ENCODE measurements at places on chromosomes 1 and 21. TPM values are rescaled to one million over a fixed set of nuclear protein-coding genes. Genes with fewer than 3 reads are reported as not detected.

DNA sequence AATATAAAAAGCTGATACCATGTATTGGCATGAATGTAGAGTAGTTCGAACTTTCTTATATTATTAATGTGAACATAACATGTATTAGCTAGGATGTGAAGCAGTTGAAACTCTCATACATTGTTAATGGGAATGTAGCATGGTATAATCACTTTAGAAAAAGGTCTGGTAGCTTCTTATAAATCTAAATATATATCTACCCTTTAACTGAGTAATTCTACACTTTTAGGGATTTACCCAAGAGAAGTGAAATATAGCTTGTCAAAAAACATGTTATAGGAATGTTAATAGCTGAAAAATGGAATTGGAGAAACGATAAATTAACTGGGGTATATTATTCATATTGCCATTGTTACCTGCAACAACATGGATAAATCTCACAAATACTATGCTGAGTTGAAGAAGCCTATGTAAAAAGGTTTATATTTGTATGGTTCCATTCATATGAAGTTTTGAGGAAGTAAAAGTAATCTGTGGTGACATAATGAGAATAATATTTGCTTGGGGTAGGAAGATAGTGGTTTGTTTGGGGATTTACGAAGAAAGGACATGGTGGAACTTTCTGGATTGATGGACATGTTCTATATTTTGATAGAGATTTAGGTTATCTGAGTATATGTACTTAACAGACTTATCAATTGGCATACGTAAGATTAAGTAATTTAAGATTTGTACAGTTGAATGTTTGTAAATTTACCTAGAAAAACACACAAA lies 76.6 kb downstream of the MAST2 start:
- H3K4me1 ChIP-seq = no peaks in the 10 kb centered on the region
- H3K4me3 ChIP-seq = no peak overlapping the region
- H3K27ac ChIP-seq = no peak overlapping the region
- H3K36me3 ChIP-seq = no peaks in the 10 kb centered on the region
- H3K27me3 ChIP-seq = no peaks in the 10 kb centered on the region

DNA sequence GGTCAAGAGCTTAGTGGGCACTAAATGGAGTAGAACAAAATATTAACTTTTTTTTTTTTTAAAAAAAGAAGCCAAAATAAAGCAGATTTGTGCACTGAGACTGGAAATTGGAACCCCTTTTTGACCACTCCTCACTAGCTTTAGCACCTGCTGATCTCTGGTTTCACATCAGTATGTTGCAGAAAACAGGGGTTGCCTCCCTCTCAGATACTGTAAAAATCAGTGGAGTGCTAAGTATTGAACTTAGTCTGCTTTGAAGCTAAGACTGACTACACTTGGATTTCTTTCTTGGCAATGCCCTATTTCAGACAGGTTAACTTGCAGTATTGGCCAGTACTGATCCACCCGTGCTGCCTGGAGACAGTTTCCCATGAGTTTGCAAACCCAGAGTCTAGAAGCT lies 2.7 kb upstream of the KIAA0040 start:
- H3K36me3 ChIP-seq = no peaks in the 10 kb centered on the region
- no peak for DNase-seq

- no peak for DNase-seq
- no peaks in the 10 kb centered on the region for H3K36me3 ChIP-seq
- no peak overlapping the region for H3K27ac ChIP-seq
- H3K27me3 ChIP-seq = no peaks in the 10 kb centered on the region
Measured at GRCh38 chr1:56484695-56485094, 94.7 kb downstream of the PLPP3 start.

DNA sequence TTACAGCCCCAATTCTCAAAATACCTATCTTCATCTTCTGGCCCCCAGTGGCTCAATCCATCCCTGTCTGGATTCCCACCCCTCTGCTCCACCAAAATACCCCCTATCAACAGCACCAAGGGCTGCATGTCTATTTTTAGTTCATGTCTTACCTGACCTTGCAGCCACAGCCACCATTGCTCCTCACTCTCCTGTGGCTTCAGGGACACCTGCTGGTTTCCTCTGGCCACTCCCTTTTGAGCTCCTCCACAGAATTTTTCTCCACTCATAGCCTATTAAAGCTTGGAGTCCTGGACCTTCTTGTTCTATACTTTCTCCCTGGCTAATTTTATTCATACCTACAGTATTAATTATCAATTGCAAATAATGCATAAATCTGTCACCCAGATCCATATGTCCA lies 125.3 kb upstream of the NGF start:
- no peaks in the 10 kb centered on the region for H3K27me3 ChIP-seq
- DNase-seq = no peak
- H3K27ac ChIP-seq = no peak overlapping the region
- no peaks in the 10 kb centered on the region for H3K4me1 ChIP-seq

DNA sequence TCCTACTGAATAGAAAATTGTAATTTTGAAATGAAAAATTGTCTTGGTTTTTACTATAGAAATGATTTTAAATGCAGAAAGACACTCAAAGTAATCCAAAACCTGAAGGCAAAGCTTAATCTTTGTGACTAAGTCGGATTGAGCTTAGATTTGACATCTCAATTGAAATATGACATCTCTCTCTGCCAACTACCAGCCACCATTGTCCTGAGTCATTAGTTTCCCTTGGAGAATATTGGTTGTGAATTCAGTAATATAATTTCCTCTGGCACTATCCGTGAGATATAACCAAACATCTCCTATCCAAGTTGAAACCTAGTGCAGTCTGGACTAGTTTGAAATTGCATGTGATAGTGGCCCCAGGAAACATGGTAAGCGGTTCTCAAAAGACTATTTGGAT lies 37.1 kb downstream of the PLA2G4A start:
- no peak overlapping the region for H3K27ac ChIP-seq
- no peak overlapping the region for H3K4me3 ChIP-seq
- no peak for DNase-seq
- no peaks in the 10 kb centered on the region for H3K27me3 ChIP-seq

The OTUD3 gene
- total RNA-seq = 3.9 TPM
